Fibroblast of mammary gland (primary cell): ENCODE measurements at places on chromosomes 3 and 15.
A peak's percentile ranks its signal among the peaks of the same experiment; 100 is the strongest.

GRCh38 chr3:115325539-115325938 lies 178.5 kb upstream of the ZBTB20 start:
- peak; percentile 59 for DNase-seq

DNA sequence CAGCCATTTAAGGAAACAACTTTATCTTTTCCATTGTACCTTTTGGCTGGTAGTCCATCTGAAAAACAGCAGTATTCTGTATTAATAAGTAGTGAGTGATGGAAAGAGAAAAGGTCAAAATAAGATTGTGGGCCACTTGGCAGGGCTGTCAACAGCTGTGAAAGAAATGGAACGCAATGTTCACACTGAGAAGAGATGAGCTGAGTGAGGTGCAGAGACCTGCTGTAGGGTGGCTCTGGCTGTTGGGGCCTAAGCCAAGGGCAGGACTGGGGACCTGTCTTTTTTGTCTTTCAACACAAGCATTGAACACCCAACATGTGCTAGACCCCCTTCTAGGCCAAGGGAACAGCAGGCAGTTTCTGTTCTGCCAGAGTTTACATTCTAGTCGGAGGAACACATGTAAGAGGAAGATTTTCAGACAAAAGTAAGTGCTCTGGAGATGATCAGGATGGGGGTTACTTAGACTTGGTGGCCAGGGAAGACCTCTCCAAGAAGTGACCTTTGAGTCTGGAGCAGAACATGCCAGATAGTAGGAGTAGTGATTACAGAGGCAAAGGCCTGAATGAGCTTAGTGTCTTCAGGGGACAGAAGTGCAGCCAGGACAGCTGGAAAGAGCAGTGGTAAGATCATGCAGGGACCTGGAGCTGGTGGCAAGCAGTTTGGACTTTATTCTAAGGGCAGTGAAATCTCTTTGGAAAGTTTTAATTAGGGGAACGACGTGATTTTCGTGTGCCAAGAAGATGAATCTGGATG lies 29.6 kb downstream of the TSEN2 start:
- no peak for DNase-seq

- no peak for DNase-seq
Observed at GRCh38 chr3:45440131-45440530, 51.8 kb downstream of the LARS2 start.

GRCh38 chr3:5238545-5238944 lies 51.0 kb downstream of the EDEM1 start:
- no peak for DNase-seq

- peak; percentile 49 for DNase-seq
Observed at GRCh38 chr3:94069194-94069813, 6.4 kb downstream of the NSUN3 start.

- DNase-seq, result peak; percentile 78
Observed at GRCh38 chr3:190044142-190044541, 76.6 kb downstream of the P3H2 start.

DNA sequence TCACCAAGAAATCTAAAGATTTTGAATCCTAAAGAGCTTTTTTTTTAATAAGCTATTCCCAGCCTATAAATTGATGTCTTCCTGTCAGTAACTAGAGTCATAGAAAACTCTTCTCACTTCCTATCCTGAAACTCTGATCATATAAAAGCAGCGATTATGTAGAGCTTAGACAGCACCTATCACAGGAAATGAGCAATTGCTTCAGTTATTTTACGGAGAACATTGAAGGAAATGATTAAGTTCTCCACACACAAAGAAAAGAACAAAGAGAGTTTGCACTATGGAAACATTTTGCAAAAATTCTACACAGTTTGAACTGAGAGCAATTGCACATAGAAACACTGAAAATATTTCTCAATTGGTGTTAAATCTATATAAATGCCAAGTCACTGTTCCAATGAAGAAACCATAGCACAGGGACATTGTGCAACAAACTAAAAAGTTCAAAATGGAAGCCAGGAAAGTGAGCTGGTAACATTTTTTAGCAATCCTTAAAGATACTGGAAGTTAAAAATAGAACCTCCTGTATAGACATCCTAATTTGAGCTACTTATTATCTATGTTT lies 291.5 kb upstream of the ARHGEF26 start:
- peak; percentile 11 for DNase-seq

DNA sequence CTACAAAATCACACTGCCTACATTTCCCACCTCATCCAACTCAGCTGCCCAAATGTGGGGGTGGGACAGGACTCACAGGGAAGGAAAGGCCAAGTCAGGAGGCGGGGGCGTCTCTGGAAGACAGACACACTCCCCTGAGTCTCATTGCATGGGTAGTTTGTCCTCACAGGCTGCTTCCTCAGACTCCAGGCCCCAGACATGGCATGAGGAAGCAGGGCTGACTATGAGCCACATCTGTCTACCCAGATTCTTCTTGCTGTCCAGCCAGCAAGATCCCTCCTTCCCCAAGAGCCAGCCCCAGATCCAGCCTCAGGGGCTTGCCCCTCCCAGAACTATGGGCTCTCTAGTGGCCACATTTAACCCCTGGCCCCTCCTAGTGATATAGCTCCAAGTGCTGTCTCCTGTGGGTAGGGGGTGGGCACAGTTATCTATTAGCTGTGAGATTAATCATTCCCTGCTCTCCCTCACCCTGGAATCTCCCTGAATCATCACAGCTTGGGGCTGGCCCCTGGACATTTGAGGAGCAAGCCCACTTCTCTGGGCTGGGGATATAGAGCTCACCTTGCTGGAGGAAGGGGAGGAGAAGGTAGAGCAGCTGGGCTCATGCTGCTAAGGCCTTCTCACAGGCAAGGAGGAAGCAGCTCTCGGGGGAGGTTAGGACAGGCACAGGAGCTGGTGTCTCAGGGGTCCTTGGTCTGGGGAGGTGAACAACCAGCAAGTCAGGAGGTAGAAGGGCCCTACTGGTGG lies 2.1 kb upstream of the CCDC33 start:
- no peak for DNase-seq
